ENCODE measurements at places on chromosomes 12 and 14.
A peak's percentile ranks its signal among the peaks of the same experiment; 100 is the strongest.

DNA sequence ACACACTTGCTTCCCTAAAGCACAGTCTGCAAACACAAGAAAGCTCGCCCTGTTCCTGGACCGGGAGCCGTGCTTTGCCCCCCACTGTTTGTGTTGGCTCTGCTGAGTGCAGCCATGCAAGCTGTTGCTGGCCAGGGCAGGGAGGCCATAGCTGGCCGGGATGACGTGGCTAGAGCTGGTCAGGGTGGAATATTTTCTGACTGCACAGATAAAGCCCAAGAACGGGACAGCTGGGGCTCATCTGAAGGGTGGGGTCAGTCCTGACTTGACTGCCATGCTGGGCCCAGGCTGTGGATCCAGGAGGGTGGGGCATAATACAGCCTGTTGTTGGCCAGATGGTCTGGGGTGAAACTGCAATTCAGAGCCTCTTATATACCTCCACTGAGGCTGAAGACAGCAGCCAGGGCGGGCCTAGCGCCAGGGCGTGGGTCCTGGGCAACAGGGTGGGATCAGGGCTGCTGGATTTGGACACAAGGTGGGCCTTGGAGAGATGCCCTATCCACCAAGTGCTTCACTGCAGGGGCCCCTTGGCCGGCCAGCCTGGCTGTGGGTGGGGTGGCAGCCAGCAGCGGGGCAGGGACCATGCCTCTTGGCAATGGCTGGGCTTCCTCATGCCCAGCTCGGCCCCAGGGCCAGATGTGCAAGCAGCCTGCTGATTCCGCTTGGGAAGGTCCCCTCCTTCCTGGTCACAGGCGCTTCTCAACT lies 14.8 kb downstream of the KMT5A start:
- H3K27ac ChIP-seq: no peak overlapping the region
- no peaks in the 10 kb centered on the region for H3K27me3 ChIP-seq
- no peak for DNase-seq
- peaks cover 36% of the 10 kb centered on the region for H3K36me3 ChIP-seq
- no peaks in the 10 kb centered on the region for H3K4me1 ChIP-seq

DNA sequence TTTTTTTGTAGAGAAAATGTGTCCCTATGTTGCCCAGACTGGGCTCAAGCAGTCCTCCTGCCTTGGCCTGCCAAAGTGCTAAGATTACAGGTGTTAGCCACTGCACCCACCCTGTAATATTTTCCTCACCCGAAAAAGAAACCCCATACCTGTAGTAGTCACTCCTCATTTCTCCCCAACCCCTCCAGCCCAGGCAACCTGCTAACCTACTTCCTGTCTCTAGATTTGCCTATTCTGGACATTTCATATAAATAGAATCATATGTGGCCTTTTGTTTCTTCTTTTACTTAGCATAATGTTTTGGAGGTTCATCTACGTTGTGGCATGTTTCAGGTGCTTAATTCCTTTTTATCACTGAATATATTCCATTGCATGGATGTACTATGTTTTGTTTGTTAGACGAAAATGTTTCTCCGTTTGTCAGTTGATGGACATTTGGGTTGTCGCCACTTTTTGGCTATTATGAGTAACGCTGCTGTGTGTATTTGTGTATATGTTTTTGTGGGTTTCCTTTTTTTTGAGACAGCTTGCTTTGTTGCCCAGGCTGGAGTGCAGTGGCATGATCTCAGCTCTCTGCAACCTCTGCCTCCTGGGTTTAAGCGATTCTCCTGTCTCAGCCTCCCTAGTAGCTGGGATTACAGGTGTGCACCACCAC lies 6.2 kb downstream of the ANKRD13A start:
- H3K36me3 ChIP-seq: peaks cover 45% of the 10 kb centered on the region
- H3K27me3 ChIP-seq: no peaks in the 10 kb centered on the region
- peak overlapping the region; percentile 35 for H3K27ac ChIP-seq
- peak overlapping the region; percentile 25 for H3K4me3 ChIP-seq
- DNase-seq: no peak

DNA sequence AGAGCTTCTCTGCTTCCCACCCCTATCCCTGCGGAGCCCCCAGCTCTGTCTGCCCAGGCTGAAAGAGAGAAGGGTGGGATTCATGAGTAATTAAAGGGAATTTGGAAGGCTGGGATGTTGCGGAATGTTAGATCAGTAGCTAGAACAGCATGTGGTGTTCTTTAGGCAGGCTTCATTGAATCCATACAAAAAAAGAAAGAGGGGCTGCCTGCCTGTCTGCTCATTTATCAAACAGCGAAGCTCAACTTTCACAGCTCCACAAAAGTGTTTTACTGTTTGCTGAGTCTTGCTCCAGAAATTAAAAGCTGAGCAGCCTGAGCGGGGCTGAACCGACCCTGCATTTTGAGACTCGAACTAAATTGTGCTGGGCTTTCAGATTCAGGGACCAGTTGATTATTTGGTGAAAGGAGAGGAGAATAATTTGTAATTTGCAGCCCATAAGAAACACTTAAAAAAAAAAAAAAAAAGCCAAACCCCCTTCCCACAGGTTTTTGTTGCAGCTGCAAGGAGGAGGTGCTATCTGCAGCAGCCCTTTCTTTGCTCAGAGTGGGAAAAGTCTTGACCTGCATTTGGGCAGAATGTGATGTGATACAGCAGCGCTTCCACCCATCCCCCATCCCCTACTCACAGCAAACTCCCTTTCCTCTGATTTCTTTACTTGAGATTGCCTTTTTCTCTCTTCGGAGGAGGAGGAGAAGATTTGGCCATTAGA lies 89.7 kb downstream of the RFX4 start:
- no peak for DNase-seq
- no peaks in the 10 kb centered on the region for H3K36me3 ChIP-seq
- H3K4me1 ChIP-seq: no peaks in the 10 kb centered on the region
- H3K27ac ChIP-seq: no peak overlapping the region
- no peak overlapping the region for H3K4me3 ChIP-seq

GRCh38 chr12:113940357-113941207 lies 25.5 kb downstream of the RBM19 start:
- no peaks in the 10 kb centered on the region for H3K4me1 ChIP-seq
- no peak overlapping the region for H3K4me3 ChIP-seq
- no peak overlapping the region for H3K27ac ChIP-seq

DNA sequence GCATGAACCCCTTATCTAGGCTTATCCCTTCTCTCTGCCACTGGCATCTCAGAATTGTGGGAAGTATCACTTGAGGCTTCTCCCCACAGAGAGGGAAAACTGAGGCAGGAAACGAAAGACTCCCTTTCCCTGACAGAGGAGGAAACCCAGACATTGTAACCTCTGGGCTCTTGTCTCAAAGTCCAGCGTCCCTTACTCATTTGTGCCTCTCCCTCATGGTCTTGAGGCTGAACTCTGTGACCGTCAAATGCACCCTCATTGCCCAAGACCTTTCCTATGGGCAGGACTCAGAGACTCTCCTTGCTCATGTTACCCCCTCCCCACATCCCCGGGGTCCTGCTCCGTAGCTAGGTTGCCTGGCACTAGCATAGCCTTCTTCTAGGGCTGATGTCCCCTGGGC lies 3.8 kb downstream of the CACNB3 start:
- DNase-seq: no peak
- no peak overlapping the region for H3K27ac ChIP-seq
- H3K4me3 ChIP-seq: no peak overlapping the region
- peaks cover 2% of the 10 kb centered on the region for H3K36me3 ChIP-seq

GRCh38 chr12:106646472-106646871 lies 63.7 kb downstream of the RFX4 start:
- no peak overlapping the region for H3K27ac ChIP-seq
- H3K36me3 ChIP-seq: no peaks in the 10 kb centered on the region
- H3K4me3 ChIP-seq: no peak overlapping the region
- no peak for DNase-seq

- no peak overlapping the region for H3K4me3 ChIP-seq
- H3K4me1 ChIP-seq: no peaks in the 10 kb centered on the region
- DNase-seq: no peak
- H3K36me3 ChIP-seq: no peaks in the 10 kb centered on the region
- no peak overlapping the region for H3K27ac ChIP-seq
Observed at GRCh38 chr14:81127785-81128184, 93.0 kb downstream of the GTF2A1 start.

DNA sequence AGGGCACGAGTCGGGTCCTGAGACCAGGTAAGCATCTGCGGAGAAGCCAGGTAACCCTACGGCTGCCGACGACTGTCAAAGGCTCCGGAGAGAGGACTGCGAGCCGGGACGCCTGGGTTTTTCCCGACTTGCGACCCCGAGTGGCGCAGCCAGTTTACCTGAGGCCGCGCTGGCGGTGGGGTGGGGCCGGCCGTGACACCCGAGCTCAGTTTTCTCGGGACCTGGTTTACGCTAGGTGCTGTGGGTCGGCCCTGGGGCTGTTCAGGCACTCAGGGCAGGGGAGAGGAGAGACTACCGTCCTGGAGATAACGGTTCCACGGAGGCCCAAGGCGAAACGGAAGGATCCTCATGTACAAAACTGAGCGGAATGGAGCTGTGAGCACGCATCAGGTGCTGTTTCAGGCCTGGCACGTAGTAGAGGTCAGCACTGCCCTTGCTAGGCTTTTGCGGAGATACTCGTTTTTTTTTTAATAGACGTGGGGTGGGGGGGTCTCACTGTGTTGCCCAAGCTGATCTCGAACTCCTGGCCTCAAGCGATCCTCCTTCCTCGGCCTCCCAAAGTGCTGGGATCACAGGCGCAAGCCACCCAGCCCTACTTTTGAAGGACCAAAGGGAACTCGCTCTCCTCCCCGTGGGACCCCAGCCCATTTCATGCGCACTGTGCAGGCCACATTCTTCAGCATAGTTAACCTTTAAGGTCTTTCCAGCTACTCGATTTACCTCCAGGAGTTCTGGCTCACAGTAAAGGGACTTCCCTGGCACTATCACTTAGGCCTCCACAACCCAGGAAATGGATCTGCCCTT lies 471 bp downstream of the MTRFR start:
- H3K4me3 ChIP-seq: peak overlapping the region; percentile 100
- peaks cover 21% of the 10 kb centered on the region for H3K36me3 ChIP-seq
- peaks cover 70% of the 10 kb centered on the region for H3K4me1 ChIP-seq
- peak overlapping the region; percentile 99 for H3K27ac ChIP-seq

DNA sequence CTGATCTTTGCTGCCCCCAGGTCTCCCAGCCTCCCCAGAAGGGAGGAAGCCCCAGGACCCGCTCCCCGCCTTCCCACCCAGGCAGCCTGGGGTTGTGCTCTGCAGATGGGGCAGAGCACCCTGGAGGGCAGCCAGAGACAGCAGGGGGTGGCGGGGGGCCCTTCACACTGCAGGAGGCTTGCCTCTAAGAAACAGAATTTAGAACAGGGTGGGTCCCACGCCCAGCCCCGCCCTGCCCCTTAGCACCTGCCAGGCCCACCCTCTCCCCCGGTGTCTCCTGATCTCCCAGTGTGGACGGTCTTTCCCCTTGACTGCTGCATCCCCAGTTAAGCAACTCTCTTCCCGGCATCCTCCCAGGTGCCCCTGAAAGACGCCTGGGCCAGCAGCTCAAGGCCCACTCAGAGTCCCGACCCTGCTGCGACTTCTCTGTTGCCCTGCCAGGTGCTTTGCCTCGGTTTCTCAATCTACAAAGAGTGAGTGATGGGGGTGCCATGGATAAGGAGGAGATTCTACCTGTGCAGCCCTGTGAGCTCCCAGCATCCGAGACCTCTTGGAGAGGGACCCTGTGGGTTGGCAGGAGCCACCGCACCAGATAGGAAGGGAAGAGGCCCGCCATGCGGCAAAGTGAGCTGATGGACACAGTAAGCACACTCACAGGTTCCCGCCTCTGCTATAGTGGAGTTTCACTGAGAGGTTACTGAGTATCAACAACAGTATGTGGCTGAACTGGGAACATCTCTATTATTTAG lies 327.1 kb upstream of the FKBP4 start:
- no peak for DNase-seq
- H3K36me3 ChIP-seq: no peaks in the 10 kb centered on the region
- H3K4me3 ChIP-seq: no peak overlapping the region

DNA sequence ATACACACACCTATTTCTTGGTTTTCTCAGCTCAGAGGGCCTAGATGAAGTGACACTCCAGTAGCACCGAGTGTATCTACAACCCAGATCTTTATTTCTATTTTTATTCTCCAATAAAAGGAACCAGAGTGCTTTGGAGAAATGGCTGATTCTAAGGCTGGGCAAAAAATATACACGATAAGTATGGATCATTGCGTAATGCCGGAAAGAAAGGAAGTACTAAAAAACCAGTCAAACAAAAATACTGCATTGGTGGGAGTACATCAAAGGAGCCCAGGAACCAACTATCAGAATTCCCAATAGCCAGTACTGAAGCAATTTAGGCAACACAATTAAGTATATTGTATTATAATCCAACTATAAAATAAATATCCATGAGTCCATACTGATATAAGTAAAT lies 400.9 kb upstream of the CCDC196 start:
- no peak overlapping the region for H3K4me3 ChIP-seq

GRCh38 chr14:58167057-58167456 lies 15.0 kb upstream of the ARMH4 start:
- no peak for DNase-seq
- no peak overlapping the region for H3K27ac ChIP-seq
- H3K4me1 ChIP-seq: peaks cover 12% of the 10 kb centered on the region
- H3K36me3 ChIP-seq: no peaks in the 10 kb centered on the region
- peaks cover 7% of the 10 kb centered on the region for H3K27me3 ChIP-seq
- no peak overlapping the region for H3K4me3 ChIP-seq

DNA sequence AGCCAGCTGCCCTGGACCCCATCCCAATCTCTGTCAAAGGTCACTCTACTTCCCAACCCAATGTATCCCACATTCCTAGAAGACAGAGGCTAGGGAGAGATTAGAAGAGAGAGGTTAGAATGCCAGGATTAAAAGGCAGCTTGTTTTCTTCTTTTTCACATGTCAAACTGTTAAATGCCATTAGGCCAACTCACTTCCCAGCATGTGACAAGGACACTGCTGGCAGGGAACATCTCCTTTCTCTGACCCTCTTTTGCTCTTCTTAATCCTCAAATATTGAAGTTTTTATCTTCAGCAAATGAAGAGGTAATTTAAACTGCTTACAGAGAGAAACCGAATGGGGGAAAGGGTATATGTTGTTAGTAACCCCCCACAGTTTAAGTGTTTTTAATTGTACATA lies 89.1 kb downstream of the BBS10 start:
- no peak overlapping the region for H3K27ac ChIP-seq
- peaks cover 3% of the 10 kb centered on the region for H3K27me3 ChIP-seq
- H3K4me3 ChIP-seq: no peak overlapping the region
- no peaks in the 10 kb centered on the region for H3K4me1 ChIP-seq
- no peaks in the 10 kb centered on the region for H3K36me3 ChIP-seq

GRCh38 chr12:113302886-113303640 lies 31.8 kb downstream of the SLC8B1 start:
- no peaks in the 10 kb centered on the region for H3K27me3 ChIP-seq
- no peak for DNase-seq
- H3K4me1 ChIP-seq: peaks cover 16% of the 10 kb centered on the region
- H3K36me3 ChIP-seq: peaks cover 28% of the 10 kb centered on the region
- H3K27ac ChIP-seq: peak overlapping the region; percentile 42
- H3K4me3 ChIP-seq: no peak overlapping the region

- H3K4me3 ChIP-seq: no peak overlapping the region
- peaks cover 2% of the 10 kb centered on the region for H3K36me3 ChIP-seq
- DNase-seq: no peak
Observed at GRCh38 chr12:57626921-57627445, 6.0 kb downstream of the B4GALNT1 start.

DNA sequence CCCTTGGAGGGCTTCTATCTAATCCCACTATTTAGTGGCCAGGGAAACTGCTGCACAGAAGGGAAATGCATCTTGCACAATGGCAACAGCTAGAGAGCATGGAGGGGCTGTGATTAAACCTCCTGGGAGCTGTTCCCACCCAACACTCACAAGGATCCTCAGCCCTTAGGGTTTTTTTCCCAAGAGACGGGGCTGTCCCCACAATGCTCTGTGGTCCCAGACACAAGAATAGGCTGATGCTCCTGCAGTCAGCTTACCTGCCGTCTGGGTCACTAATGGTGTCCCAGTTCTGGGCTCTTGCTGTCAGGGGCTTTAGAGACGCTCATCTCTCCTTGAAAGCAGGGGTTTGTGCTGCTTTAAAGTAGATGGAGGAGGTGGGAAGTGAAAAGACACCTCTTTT lies 4.6 kb downstream of the SERPINA1 start:
- H3K4me3 ChIP-seq: no peak overlapping the region
- H3K27ac ChIP-seq: no peak overlapping the region
- no peaks in the 10 kb centered on the region for H3K4me1 ChIP-seq
- H3K27me3 ChIP-seq: no peaks in the 10 kb centered on the region

All from activated T-helper 1 cell treated with anti-CD3 and anti-CD28 coated beads, Interleukin-12 subunit alpha, Interleukin-12 subunit beta, Interleukin-2, Interleukin-4 antibody, amounts not matched to agents 30 ng/mL and 10 ng/mL and 1 ng/mL, durations not matched to agents 14 hours and 24 hours and 36 hours (primary cell).